NCI-H526 treated with DMSO at 0.1 percent for 48 hours (cell line): ENCODE measurements at places on chromosomes 4 and X.
A peak's percentile ranks its signal among the peaks of the same experiment; 100 is the strongest.

GRCh38 chr4:41258783-41259182, 2.1 kb downstream of the UCHL1 start:
- no peak for DNase-seq

DNA sequence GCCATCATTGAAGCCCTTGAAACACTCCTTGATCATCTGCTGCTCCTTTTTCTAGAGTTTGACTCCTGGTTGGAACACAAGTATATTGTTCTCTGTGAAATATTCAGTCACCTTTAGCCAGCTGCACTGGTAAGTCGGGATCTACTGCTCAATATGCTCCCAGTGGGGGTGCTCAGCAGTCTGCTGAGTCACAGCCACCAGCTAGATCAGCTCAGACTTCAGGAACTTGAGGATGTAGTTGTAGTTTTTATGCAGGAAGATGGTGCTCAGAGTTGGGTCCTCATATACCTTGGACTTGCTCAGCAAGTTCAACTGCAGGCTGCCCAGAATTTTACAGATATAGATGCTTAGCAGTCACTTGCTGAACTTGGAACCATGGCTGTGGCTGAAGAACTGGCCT, 202.5 kb upstream of the RPL34 start:
- no peak for DNase-seq

DNA sequence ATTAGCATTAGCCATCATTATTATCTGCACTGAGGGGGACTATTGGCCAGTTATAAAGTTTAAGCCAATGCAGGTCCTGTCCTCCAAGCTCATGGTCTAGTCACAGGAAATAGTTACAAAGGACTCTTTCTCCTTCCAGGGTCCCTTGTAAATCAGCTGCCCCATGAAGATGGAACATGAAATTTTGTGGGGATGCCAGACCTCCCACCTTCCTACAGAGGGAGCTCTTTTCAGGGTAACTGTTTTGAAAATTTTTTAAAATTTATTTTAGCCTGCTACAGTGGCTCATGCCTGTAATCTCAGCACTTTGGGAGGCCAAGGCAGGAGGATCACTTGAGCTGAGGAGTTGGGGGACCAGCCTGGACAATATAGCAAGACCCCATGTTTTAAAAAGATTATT, 124.4 kb upstream of the SLC34A2 start:
- no peak for DNase-seq

- DNase-seq, result peak; percentile 43
These were observed 12.8 kb downstream of the TBC1D9 start for GRCh38 chr4:140743194-140743931.

- DNase-seq, result no peak
These were observed 149.3 kb downstream of the RASL11B start for GRCh38 chr4:53011259-53011905.

DNA sequence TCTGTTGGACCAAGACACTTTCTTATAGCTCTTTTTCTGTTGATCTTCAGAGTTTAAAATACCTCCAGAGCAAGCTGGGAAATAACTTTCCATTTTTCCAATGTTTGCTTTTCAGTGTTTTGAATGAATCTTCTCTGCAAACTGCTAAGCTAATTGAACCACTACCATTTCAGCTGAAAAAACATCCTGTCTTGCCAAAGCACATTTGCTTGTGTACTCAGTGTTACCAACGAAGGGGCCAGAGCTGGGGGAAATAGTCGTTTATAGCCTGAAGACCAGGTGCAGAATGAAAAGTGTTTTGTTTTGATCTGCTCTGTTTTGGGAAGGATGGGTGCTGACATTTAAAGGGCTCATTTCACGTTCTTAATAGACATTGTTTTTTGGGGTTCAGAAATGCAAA, 88.4 kb upstream of the CLNK start:
- DNase-seq, result peak; percentile 10

DNA sequence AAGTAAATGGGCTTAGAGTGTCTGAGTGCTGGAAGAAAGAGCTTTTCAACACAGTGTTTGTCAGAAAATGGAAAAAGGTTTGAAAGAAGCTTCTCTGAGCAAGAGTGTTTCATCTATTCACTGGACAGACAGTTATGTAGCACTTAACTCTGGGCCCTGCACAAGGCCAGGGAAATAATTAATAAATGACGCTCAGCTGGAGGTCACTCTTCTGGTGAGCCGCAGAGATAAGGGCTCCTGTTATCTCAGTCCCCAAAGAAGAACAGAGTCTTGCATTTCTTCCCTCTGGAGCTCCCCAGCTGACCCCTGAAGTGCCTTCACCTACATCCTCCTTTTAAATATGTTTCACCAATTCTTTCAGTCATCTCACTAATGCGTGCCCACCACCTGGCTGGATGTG, 90.4 kb downstream of the SLC16A2 start:
- no peak for DNase-seq

DNA sequence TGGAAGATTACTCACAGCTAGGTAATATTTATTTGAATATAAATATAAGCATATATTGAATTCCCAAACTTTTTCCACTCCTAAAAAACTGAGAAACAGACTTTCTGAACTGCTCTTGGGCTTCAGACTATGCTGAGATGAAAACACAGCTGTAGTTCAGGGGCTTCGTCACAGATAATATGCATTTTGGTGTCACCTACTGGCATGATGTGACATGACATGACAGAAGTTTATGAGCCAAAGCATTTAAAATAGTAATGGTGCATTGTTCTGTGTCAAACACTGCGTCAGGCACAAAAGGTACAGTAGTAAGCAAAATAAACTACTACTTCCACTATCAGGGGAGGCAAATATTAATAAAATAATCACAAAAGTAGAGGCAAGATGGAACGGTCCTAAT, 171.3 kb downstream of the BTC start:
- no peak for DNase-seq

- DNase-seq, result no peak
These were observed 199.0 kb downstream of the DCHS2 start for GRCh38 chr4:154292589-154292988.
